ENCODE measurements at places on chromosomes 1 and 21. TPM values are rescaled to one million over a fixed set of nuclear protein-coding genes. Genes with fewer than 3 reads are reported as not detected.
A peak's percentile ranks its signal among the peaks of the same experiment; 100 is the strongest.

Gene EXOSC10
- 32.4 TPM for total RNA-seq

Gene ATP1A4
- not detected for total RNA-seq

Gene PDZK1
- total RNA-seq, result not detected

Gene KRTAP20-2
- not detected for total RNA-seq

GRCh38 chr1:1540090-1540817 is at the start of gene TMEM240:
Gene TMEM240 (minus strand): TSS chr1:1540624. CDS start chr1:1540346, 278 bp downstream.
- peak; percentile 82 for DNase-seq

DNA sequence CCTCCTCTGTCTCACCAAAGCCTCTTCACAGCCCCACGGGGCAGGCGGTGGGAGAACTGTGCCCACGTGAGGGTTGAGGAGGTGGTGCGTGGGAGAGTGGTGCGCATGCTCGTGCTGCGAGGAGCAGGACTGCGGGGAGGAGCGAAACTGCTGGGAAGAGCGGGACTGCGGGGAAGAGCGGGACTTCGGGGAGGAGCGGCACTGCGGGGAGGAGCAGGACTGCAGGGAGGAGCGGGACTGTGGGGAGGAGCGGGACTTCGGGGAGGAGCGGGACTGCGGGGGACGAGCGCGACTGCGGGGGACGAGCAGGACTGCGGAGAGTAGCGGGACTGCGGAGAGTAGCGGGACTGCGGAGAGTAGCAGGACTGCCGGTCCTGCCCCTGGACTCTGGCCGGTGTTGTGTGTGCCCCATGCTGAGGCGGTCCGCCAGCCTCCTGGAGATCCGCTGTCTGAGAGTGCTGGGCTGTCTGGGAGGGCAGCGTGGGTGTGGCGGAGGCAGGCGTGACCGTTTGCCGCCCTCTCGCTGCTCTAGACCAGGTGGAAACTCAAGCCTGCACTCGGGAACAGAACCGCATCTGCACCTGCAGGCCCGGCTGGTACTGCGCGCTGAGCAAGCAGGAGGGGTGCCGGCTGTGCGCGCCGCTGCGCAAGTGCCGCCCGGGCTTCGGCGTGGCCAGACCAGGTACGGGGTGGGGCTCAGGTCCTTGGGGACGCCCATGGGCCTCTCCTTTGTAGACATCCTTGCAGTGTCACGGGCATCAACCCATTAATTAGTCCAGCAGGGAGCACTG is 24.6 kb downstream of the TNFRSF1B start:
- no peak for DNase-seq

DNA sequence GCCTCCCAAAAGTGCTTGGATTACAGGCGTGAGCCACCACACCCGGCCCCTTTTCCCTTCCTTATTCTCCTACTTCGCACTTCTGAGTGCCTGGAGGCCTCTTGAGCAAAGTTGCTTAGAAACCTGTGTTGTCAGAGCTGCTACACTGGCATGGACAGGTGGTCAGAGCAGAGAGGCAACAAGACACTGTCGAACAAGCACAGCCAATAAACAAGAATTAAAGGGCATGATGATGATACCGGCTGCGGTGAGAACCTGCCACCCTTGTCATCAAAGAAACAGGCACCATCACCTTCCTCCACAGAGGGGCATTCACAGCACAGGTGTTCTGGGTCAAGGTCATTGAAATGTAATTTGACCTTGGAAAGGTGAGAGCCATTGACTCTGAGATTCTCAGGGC is 23.3 kb downstream of the STUM start:
- no peak for DNase-seq

- no peak for DNase-seq
These were observed 12.2 kb downstream of the C1orf74 start for GRCh38 chr1:209772126-209772525.

DNA sequence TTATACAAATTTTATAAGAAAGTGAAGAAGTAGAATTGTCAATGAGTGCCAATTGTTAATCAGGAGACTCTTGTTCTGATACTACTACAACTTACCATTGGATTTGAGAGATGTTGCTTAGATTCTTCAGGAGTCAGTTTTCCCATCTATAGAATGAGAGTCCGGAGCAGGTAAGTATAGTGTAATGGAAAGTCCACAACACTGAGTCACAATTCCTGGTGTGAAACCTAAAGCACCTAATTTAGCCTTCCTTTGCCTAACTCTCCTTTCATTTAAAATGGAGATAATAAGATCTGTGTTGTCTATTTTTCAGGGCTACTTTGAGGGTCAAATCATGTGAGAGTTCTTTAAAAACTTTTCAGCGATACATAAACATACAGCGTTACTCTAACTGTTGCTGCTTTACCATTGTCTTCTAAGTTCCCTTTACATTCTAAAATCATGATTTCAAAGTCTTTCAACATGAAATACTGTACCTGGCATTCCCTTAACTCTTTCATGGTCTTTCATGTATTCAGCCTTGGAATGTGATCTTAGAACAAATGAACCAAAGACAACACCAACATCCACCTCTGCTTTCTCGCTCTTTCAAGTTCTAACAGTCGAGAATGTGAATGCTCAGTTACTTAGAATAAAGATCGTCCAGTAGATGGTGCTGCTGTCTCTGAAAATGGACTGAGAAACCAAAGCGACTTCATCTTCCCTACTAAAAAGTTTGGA is 90.9 kb downstream of the SLC30A10 start:
- DNase-seq, result no peak

- DNase-seq, result no peak
These were observed 249.4 kb downstream of the PLPP3 start for GRCh38 chr1:56329970-56330369.

DNA sequence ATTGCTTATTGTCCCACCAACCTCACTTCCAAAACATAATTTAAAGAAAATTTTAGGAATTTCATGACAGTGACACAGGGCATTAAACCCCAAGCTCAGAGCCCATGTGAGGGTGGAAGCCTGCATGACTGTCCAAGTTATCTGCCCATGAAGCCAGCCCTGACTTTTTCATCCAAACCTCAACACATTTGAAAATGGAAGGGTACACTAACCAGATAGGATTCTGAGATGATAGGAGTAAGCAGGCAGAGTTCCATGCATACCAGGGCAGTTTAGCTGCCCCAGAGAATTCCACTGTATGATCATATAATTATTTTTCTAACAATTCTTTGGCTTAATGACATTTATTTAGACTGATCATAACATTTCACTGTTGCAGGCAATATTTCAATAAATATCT is 986.0 kb downstream of the TTLL7 start:
- no peak for DNase-seq

DNA sequence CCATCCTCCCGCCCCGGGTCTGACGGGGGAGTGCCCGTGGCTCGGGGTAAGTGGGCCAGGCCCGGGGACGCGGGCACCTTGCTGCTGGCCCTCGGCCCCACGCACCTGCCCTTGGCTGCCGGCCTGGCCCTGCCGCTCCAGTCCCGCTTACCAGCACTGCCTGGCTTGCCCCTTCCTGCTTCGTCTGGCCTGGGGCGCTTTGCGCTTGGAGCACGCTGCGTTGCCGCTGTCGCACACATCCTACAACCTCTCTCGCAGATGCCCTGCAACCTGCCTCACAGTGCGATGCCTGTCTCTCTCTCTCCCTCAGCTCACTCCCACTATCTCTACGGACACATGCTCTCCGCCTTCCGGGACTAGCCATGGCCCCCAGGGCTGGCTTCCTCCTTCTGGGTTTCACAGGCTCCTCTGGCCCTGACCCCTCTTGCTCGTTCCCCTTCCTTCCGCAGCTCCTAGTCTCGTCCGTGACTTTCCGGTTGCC is 9.7 kb downstream of the MYOG start:
- no peak for DNase-seq

GRCh38 chr1:160210561-160210960 is 5.4 kb downstream of the PEA15 start:
- DNase-seq, result no peak

DNA sequence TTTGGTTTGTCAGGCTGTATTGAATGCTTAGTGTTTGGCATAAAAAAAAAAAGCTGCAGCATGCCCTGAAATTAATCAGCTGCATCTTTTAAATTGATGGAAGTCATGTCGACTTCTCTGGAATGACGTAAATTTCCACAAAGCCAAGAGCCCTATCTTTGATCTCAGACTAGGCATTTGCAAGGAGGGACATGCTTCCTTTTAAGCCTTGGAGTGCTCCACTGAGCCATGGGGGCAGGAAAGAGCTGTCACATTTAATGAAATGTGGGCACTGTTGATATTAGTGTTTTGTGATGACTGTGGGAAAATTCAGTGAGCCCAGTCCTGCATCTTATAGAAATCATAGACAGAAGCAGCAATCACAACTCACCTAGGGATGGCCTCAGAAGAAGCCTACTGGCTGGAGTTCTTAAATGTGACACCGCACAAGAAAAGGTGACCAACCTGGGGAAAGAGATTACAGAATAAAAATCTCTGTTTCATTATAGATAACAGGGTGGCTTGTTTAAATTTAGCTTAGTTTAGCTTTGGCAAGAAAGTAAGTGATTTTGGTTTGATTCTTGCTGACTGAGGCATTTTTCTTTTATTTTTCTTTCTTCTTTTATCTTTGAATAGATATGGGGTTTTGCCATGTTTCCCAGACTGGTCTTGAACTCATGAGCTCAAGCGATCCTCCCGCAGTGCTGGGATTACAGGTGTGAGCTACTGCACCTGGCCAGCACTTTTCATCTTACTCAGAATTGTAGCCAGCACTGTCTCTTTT is 188.2 kb downstream of the HHAT start:
- no peak for DNase-seq

DNA sequence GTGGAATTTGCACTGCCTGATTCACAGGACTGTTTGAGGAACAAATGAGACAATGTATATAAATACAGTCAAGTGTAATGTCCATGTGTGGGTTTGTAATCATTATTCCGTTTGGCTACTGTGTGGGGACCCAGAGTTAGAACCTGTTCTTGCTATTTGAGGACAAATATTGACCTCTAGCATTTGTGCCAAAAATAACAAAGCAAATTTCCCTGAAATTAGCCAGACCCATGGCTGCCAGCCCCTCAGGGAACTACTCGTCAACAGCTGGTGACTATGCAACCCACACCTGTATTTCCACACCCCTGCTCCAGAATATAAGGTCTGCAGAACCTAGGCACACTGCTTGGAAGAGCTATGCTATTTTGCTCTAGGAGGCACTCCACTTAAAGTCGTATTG is 70.7 kb downstream of the KCNJ6 start:
- DNase-seq, result no peak

DNA sequence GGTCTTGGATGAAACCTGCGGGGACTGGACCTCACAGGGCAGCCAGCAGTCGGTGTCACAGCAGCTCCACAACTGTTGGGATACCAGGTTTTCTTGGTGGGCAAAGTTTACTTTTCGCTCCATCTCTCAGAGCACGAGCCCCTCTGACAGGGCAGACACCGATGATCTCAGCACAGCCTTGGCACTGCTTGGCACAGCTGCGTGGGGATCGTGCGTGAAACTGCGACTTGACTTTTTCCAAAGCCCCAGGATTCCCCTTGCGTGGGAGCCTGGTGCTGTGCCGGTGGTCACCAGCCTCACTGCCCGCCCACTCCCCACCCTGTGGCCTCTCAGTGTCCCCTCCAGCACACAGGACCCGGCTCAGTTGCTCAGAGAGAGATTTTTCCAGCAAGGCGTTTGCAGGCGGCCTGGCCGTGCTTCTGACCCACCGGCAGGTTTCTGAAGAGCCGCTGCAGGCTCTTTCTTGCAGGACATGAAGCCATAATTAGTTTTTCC is 57.3 kb downstream of the SIK1 start:
- no peak for DNase-seq

GRCh38 chr21:38702196-38702595 is 103.5 kb upstream of the ETS2 start:
- DNase-seq, result no peak

DNA sequence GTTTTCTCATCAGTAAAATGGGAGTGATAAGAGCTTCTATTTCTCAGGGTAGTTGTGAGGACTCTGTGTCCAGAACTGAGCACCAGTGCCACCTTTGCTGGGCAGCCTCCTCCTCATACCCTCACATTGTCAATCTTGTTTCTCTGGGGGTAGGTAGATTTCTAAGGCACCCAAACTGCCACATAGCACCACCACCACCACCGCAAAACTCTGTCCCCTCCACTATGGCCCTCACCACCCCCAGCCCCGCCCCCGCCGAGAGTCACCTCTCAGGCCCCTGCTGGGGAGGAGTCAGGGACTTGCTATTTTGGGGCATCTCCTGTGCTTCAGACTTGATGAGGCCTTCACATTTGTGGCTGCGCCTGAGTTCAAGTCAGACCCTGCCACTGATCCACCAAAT is 549.2 kb downstream of the PTPRU start:
- no peak for DNase-seq

- no peak for DNase-seq
These were observed 38.5 kb downstream of the CAMTA1 start for GRCh38 chr1:6823793-6824192.

DNA sequence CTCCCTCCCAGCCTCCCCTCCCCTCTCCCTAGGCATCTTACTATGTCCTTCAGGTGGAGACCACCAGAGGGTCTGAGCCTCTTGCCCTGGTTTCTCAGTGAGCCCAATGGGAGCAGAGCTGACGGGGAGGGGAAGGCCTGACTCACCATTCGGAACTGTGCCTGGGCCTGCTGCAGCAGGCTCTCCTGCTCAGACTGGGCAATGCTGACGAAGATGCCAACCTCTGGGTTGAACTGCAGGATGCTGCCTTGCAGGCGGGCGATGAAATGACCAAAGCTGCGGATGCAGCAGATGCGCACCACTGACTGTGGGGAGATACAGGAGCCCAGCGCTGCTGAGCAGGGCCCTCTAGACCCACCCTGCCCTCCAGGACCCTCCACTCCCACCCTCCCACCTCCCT is 11.0 kb upstream of the PAQR6 start:
- DNase-seq, result no peak

DNA sequence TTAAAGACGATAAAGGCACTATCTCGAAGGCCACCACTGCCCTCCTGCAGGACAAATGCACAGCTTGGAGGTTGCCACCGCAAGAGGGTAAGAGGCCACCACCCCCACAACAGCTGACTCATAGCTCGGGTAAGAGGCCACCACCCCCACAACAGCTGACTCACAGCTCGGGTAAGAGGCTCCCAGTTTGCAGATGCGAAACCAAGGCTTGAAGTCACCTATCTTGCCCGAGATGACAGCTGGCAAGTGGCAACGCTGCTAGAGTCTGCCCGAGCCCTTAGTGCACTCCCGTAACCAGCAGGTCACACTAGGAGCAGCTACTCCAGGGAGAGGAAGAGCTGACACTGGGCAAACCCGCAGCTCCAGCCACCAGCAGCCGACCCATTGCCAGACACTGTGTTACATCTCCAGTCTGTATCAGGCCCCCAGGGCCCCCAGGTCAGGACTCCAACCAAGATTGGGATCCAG is 17.1 kb upstream of the SPSB1 start:
- DNase-seq, result no peak

- no peak for DNase-seq
These were observed 1.4 kb downstream of the ZMYND12 start for GRCh38 chr1:42454403-42454802.

GRCh38 chr1:21564521-21565095 is 55.4 kb downstream of the ALPL start:
- no peak for DNase-seq

DNA sequence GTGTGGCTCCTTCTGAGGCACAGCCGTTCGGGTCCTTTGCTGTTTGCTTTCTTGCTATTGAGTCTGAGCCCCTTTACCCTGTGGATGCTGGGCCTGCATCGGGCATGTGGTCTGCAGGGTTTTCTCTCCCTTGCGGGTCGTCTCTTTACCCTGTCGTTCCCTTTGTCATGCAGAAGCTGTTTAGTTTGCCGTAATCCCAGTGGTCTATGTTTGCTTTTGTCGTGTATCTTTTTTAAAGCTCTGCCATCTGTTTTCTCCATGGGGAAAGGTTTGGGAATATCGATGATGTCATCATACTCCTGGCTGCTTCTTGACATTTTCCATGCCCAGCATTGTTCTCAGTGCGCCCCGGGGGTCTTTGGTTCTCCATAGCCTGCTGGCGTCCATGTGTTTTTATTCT is 68.2 kb downstream of the AGPAT3 start:
- no peak for DNase-seq

- no peak for DNase-seq
These were observed 5.2 kb upstream of the HLX start for GRCh38 chr1:220873868-220874655.
